ENCODE measurements at places on chromosomes 16 and 17.
A peak's percentile ranks its signal among the peaks of the same experiment; 100 is the strongest.

GRCh38 chr17:43360376-43360738 lies 38.4 kb upstream of the ARL4D start:
- peak; percentile 51 for DNase-seq

DNA sequence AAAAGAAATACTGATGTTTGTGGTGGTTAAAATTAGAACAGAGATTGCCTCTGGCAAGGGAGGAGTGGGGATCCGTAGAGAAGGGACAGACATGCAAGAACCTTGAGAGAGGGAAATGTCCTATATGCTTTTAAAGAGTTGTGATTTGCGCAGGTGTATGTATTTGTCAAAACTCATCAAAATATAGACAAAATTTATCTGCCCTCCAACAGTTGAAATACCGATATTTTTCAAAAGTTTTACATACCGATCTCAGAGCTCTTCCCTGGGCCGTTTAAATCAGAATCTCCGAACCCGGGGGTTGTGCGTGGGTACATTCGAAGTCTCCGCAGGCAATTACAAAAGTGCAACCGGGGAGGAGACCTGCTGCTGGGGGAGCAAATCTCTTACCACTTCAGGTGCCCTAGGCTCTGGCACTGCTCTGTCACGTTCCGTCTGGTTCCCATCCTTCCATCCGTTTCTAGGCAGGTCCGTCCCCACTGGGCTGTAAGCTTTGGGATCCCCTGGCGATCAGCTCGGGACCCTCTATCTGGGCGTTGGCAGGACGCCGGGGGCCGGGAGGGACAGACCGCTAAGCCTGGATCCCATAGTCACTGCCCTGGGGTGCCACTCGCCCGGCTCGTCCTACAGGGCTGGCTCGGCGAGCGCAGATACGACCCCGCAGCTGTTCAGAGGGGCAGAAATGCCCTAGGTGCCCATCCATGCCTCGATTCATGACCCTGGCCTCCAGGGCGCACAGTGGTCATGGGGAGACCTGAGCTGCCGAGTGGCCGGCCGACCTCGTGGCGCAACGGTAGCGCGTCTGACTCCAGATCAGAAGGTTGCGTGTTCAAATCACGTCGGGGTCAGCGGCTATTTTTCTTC lies 4.2 kb downstream of the BORCS6 start:
- peak; percentile 68 for DNase-seq

- DNase-seq, result no peak
Observed at GRCh38 chr16:65624666-65625065, 502.8 kb upstream of the CDH11 start.

GRCh38 chr16:3825103-3825502 lies 55.4 kb downstream of the CREBBP start:
- no peak for DNase-seq

- DNase-seq, result no peak
Observed at GRCh38 chr16:48000622-48001021, 155.2 kb downstream of the ABCC12 start.

- DNase-seq, result no peak
Observed at GRCh38 chr16:4265676-4266075, 7.1 kb downstream of the TFAP4 start.

DNA sequence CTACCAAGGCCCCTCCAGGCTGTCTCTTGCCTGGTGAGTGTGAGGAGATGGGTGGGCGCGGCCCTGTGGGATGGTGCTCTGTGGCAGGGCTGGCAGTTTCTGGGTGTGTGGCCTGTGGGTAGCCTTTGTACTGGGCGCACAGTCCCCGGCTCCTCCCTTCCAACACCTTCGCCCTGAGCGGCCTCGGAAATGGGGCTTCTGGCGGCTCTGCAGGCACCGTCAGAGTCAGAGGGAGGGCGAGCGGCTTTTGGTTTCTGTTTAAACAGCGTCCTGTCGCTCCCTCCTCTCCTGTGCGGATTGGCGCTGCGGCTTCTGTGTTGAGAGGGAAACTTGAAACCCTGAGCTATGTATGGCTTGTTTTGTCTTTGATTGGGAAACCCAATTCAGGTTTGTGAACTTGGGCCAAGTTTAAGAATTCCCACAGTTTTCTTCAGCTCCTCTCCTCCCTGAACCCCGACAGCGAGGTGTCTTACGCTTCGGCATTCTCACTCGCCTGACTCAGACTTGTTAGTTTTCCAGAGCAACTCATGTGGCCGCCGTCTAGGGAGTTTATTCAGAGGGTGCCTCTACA lies 8.3 kb upstream of the ZNF750 start:
- peak; percentile 4 for DNase-seq

- no peak for DNase-seq
Observed at GRCh38 chr16:47519037-47519436, 57.9 kb downstream of the PHKB start.

- no peak for DNase-seq
Observed at GRCh38 chr16:47986031-47986430, 169.8 kb downstream of the ABCC12 start.

GRCh38 chr16:69476920-69477443 lies 52.6 kb downstream of the CYB5B start:
- no peak for DNase-seq

DNA sequence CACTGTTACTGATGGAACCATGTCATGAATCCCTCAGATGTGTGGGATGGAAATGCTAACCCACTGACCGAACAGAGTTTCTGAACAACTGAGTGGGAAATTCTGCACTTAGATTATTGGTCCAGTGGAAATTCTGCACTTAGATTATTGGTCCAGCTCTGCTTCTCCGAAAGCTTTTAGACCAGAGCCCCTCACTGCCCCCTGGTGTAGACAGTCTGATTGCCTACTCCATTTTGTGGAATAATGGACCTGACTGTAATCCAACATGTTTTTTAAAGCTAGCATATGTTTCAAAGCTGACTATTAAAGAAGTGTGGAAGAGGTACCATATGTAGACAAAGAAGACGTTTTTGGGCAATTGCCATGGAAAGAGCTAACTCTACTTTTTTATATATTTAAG lies 50.3 kb upstream of the TBX2 start:
- no peak for DNase-seq

DNA sequence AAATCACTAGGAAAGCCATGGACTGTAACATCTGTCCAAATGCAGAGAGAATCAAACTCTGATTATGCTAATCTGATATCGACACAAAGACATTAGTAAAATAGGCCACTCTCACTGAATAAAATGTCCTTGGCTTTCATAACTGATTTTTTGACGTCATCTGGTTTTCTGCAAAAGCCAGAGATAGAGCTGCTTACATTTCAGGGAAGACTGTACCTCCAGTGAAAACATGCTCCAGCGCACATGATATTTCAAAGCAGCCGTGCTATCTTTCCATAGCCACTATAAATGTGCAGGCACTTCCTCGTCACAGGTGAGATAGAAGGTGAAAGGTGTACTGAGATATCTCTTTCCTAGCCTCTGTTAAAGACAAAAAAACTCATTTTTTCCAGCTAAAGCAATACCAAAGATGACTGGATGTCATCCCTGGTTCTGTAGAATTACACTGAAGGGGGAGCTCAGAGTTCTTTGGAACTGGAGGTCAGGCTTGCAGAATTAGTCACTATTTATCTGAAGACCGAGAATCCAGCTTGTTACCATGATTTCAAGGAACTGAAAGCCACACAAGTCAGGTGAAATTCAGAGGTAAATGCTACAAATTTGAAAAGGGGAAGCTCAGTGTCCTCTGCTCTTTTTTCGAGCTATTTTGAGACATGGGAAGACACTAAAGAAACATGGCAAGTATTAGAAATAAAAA lies 249.5 kb downstream of the CA10 start:
- no peak for DNase-seq

DNA sequence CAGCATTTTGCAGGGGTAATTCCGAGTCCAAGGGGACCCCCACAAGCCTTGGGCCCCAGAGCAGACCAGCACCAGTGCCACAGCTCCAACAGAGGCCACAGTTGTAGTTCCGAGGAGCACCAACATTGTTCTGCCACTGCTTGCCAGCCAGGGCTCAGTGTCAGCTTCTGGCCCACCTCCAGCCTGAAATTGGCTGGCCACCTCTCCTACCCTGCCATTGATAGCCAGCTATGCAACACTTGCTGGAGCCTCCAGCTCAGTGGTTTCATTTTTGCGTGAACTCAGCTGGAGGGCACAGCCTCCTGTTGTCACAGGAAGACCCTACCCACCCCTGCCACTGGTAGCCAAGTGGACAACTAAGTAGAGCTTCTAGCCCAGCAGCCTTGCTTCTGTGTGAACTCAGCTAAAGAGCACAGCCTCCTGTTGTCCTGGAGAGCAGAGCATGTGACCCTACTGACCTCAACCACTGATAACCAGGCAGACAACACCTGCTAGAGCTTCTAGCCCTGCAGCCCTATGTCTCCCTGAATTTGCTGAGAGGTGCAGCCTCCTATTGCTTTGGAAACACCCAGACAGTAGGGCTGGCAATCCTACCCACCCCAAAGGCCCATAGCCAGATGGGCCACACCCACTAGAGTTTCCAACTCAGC lies 24.9 kb downstream of the HYDIN start:
- peak; percentile 18 for DNase-seq

GRCh38 chr17:68749349-68750207 lies 148.4 kb upstream of the FAM20A start:
- DNase-seq, result no peak

GRCh38 chr17:27755706-27756466 lies 44.4 kb downstream of the NOS2 start:
- DNase-seq, result no peak

- no peak for DNase-seq
Observed at GRCh38 chr16:51306116-51306515, 155.0 kb upstream of the SALL1 start.

GRCh38 chr17:67157732-67158639 lies 87.0 kb downstream of the HELZ start:
- peak; percentile 9 for DNase-seq

DNA sequence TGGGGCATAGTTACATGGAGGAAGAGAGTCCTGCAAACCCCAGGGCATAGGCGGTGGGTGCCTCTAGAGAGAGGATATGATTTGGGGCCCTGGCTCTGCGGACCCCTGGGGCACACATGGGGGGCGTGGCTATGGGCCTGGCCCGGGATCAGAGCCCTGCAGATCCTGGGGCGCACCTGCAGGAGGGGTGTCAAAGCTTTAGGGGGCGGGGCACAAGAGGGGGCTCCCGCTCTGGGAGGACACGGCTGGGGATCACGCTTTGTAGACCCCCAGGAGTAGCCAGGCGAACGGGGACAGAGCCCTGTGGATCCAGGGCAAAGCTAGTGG lies 497 bp downstream of the BCL7C start:
- DNase-seq, result peak; percentile 28

- no peak for DNase-seq
Observed at GRCh38 chr16:82439678-82440293, 187.0 kb upstream of the CDH13 start.

DNA sequence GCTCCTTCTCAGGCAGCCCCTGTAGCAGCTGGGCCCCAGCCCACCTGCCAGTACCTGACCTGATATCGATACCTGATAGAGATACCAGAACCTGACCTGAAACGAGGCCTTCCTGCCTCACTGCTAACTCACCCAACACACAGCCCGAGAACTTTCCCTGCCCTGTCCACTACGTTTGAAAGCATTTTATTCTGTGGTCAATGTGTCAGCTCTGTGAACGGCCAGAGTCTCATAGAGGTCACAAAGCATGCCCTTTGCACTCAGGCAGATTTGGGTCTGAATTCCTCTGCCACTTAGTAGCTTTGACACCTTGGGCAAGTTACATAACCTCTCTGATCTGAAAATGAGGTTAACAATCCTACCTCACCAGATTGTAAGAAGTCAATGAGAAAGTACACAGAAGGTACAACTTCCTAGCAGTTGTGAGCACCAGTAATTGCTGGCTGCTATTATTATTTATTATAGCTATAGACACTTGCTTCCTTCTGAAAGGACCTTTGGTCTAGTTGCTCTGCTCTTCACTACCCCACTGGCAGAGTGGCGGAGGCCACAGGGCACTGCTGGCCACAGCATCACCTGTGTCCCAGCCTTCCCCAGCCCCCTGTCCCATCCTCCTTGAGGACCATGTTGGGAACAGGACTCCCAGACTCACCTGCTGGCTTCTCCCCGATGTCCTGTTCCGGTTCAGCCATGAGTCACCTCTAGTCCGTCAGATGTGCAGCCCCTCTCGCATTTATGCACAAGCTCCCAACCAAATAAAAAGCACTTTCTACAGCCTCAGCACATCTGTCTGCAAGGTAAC lies 895 bp downstream of the ANKRD40CL start:
- no peak for DNase-seq

DNA sequence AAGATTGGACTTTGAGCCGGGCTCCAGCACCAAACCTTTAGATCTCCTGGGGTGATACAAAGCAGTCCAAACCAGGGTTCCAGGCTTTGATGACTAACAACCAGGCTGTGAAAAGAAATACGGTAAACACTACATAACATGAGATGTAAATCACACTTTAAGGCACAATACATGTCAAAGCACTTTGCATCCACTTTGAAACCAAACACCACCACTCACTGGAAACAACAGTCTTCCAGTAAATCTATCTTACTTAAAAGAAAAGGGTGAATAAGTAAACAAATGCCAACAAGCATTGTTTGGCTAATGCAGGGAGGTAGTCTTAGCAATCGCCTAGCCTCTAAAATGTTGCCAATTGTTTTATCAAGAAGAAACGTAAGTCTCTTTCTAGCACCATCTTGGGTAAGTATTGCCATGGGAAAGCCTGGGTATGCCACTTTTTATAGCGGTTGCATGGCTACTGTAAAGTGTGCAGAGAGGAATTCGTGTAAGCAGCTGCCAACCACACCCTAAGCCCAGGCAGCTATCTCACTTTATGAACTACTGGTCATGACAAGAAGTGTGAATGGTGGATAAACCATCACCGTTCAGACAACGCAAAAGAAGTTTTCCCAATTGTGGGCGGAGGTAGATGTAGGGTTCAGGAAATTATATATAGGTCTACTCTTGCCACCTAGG lies 267.4 kb upstream of the PSMD7 start:
- no peak for DNase-seq

DNA sequence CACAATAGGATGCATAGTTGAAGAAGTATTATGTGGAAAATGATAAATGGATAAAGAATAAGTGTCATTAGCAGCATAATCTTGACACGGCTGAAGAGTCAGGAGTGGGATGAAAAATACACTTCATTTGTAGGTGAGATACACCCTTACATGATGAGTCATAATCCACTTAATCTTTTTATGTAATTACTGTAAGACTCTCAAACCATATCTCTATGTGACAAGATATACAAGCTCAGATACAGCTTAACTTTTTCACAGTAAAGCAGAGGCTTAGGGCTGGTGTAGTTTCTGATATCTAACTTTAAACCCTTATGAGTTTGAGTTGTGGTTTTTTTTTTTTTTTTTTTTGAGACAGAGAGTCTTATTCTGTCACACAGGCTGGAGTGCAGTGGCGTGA lies 101.2 kb downstream of the FTO start:
- no peak for DNase-seq

DNA sequence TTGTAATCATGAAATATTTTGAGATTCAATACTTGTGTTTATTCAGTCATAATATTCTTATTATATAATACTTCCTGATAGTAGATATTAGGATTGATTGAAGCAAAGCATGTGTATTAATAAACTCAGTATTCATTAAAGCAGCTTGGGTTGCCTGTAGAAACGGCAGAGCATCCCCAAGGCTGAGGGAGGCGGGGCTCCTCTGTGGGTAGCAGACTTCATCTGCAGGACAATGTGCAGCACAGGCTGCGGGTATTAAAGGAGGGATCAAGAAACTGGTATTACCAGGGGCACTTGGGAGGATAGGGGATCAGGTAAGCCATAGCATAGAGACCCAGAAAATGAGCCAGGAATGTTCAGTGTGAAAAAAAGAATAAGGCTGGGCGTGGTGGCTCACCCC lies 213.6 kb downstream of the PRKCA start:
- DNase-seq, result no peak

- DNase-seq, result no peak
Observed at GRCh38 chr17:79041041-79041570, 17.1 kb downstream of the C1QTNF1 start.

All from NCI-H1092 treated with DMSO at 0.1 percent for 48 hours (cell line).